ENCODE measurements at places on chromosomes 13 and 19.

GRCh38 chr19:46860846-46861690 lies at the start of gene ARHGAP35:
ARHGAP35 (plus strand) TSS chr19:46860997; CDS start chr19:46918676, 57,679 bp downstream.
- peak; percentile 35 for DNase-seq

GRCh38 chr13:72104656-72105180 lies 237.7 kb upstream of the DACH1 start:
- DNase-seq: no peak

- DNase-seq: no peak
Measured at GRCh38 chr19:58203814-58204475, 21.1 kb downstream of the ZNF274 start.

GRCh38 chr19:47539747-47540311 lies 25.0 kb upstream of the NAPA start:
- no peak for DNase-seq

DNA sequence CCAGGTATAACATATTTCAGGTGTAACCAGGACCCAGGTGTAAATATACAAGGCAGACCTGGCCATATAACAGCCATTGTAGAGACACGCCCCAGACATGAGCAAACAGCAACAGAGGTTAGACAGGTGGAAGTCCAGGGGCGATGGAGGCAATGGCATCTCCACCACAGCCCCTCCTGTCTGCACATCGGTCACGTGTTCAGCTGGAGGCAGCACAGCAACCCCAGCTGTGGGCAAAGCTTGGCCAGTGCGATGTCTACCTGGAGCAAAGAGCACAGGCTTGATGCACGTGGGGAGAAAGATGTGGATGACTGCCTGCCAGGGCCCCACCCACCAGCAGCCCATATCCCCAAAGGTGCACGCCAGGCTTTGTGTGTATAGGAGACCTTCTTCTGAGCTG lies 4.4 kb downstream of the CYP4F2 start:
- DNase-seq: no peak
